Caudate nucleus (tissue), 63 donors: ENCODE measurements at places on chromosomes 11 and 22.

DNA sequence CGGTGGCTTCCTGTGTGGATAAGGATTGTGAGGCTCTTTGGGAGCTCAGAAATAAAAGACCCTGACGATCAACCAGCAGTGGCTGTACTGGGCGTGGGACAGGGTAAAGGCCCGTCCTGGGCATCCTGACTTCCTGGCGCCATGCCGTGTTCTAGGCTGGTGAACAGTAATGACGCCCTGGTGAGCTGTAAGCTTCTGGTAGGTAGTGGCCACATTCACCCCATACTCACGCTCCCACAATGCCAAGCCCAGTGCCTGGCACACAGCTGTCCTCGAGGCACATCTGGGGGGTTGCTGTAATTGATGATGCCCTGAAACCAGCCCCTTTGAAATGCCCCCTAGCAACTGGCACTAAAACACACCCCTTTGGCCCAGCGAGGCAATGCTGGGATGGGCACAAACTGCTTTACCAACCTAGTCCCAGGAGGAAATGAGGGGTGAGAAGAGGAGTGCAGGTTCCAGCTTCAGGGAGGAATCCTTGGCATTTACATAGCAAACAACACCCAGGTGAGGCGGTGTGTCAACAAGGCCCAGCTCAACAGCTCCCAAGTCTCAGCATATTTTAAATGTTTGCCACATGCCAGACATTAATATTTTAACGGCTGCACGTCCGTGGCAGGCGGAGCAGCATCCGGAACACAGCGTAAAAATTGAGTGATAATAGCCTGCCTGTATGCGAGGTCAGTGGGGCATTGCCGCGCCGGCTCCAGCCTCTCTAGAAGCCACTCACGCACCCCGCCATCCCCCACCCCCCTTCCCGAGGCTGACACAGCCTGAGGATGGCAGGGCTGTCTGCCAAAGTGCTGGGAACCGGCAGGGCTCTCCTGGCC, 79.3 kb downstream of the DSCAML1 start:
- peak; percentile 86 for DNase-seq

DNA sequence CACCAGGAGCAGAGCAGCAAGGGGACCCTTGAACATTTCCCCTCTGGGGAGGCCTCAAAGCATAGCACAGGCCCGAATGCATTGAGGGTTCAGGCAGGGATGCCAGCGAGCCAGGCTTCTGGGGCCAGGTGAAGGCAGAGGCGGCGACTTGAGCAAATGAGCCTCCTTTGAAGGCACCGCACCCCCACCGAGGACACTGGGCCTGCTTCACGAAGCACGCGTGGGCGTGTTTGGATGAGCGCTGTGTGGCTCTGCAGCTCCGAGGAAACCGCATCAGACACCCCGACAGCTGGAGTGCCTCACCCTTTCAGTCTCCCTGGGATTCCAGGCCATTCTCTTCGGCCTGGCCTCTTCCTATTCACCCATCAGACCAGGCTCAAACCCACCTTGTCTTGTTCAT, 301.8 kb downstream of the NTM start:
- DNase-seq: no peak

GRCh38 chr11:36381015-36381360, 84.9 kb downstream of the PRR5L start:
- no peak for DNase-seq

- peak; percentile 29 for DNase-seq
Observed at GRCh38 chr22:29799217-29799680, 32.1 kb downstream of the UQCR10 start.

GRCh38 chr11:25860677-25861450, 471.1 kb upstream of the ANO3 start:
- no peak for DNase-seq
